ENCODE measurements at places on chromosomes 2 and 18. TPM values are rescaled to one million over a fixed set of nuclear protein-coding genes. Genes with fewer than 3 reads are reported as not detected.
A peak's percentile ranks its signal among the peaks of the same experiment; 100 is the strongest.

UGT1A3 gene
- total RNA-seq = not detected

GRCh38 chr2:47295981-47296635, 106.8 kb upstream of the MSH2 start:
- no peak for DNase-seq

GRCh38 chr2:2853346-2853745, 522.3 kb upstream of the MYT1L start:
- no peak for DNase-seq

GRCh38 chr2:105179469-105180372, 61.8 kb upstream of the GPR45 start:
- DNase-seq = no peak

FEV gene
- not detected for total RNA-seq

- DNase-seq = no peak
Measured at GRCh38 chr18:75066936-75067335, 142.0 kb downstream of the PTGR3 start.

NEUROD1 gene
- total RNA-seq = not detected

DNA sequence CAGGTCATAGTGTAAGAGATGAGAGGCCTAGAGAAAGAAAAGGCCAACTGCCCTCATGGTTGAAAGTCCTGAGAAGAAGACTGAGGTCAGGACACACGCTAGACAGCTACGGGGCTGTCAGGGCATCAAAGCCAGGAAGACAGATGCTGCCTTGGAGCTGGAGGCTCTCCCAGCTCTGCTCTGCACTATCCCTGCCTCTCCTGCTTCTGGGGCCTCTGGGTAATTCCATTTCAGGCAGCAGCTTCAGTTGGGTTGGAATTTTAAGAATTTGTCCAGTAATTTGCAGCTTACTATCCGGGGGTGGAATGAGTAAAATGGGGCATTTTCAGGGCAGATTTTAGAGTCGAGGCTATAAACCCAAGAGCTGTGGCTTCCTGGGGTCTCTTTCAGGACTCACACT, 76.2 kb upstream of the CTAGE1 start:
- DNase-seq = no peak

- DNase-seq = no peak
Measured at GRCh38 chr2:71494523-71495155, 41.3 kb downstream of the DYSF start.

DNA sequence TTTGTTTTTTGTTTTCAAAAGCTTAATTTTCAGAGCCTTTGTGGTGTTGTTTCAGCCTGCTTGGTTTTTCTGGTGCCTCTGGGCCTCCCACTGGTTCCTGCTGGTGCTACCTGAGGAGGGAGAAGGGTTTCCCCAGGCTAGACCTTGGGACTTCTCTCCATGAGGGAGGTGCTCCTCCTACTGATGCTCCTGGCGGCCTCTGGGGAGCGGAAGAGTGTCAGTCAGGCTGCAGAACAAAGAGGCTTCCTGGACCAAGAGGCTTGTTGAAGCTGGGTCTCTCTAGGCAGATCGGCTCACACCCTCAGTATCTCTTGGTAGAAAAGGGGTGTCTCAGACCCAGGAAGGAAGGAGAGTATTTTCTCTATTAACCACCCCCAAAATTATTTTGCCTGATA, 32.2 kb downstream of the RFX8 start:
- no peak for DNase-seq

- DNase-seq = no peak
Measured at GRCh38 chr2:105765415-105766299, 20.9 kb downstream of the NCK2 start.

- peak; percentile 41 for DNase-seq
Measured at GRCh38 chr2:230925443-230925878, 419 bp upstream of the GPR55 start.

GRCh38 chr18:32299484-32299883, 109.6 kb downstream of the MEP1B start:
- DNase-seq = no peak

CSRNP3 gene
- total RNA-seq = 6.1 TPM

GAL3ST2 gene
- total RNA-seq = 0.68 TPM

DNA sequence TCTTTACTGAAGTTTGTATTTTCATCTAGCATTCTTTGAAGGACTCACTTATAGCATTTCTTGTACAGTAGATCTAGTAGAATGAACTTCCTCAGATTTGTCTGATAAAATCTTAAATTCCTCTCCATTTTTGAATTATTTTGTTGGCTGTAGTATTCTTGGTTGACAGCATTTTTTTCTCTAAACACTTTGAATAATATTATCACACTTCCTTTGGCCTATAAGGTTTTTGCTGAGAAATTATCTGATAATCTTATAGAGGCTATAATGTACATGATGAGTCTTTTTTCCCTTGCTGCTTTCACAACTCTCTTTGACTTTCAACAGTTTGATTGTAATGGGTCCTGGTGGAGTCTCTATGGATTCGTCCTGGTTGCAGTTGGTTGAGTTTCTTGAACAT, 169.5 kb downstream of the NOL4 start:
- DNase-seq = no peak

- DNase-seq = no peak
Measured at GRCh38 chr2:216188559-216188850, 79.4 kb downstream of the XRCC5 start.

ADAM17 gene
- total RNA-seq = 17.6 TPM

DNA sequence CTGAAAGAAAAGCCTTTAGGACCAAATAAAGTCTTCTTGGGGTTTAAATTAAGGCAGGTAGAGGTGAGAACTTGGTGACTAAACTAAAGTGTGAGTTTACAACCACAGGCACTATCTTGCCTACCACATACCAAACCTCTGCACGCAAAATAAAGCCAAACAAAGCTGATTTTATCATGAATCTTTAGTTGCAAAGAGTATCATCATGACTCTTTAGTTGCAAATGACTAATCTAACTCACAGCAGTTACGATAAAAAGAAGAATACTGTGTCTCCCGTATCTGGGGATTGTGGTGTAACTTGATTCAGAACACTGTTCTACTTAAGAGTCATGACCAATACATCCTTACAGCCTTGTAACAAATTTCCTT, 11.2 kb downstream of the CFAP210 start:
- DNase-seq = no peak

ZNF519 gene
- 23.2 TPM for total RNA-seq

BOLL gene
- not detected for total RNA-seq

- DNase-seq = no peak
Measured at GRCh38 chr2:45258311-45258710, 249.1 kb upstream of the SIX2 start.

- no peak for DNase-seq
Measured at GRCh38 chr2:27152102-27152795, 3.4 kb downstream of the TCF23 start.

ANKAR gene
- total RNA-seq = 11.9 TPM

PLEKHH2 gene
- 83.1 TPM for total RNA-seq

- no peak for DNase-seq
Measured at GRCh38 chr2:166104084-166104483, 23.7 kb downstream of the SCN1A start.

DNA sequence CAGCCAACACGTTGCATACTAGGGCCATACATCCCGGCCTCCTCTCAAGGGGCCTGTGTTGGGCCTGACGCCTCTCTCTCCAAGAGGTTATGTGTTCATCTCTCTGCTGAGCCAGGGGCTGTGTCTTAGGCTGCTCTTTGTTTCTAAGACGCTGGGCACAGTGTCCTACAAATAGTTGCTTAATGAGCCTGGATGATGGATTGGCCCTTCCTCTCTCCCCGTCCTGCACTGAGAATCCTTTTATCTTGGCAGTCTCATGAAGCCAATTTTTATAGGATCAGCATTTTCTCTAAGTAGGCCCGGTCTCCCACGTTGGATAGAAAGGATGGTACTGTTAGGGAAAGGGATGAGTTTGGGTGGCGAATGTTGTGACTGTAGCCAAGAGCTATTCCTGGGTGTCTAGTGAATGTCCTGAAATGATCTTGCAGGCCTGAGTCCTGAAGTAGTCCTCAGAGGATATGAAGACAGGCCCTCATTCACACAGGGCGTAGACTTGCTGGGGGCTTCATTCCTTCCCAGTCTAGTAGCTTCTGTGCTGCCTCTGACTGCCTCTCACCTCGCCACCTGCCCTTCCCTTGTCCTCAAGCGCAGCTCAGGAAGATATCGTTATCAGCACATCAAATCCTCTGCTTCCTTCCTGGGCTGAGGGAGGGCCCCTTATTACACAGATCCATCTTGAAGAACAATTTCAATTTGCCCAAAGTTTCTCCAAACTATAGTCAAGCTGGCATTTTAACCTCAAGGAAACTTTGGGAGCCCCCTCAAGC, 8.8 kb downstream of the LBH start:
- no peak for DNase-seq

DNA sequence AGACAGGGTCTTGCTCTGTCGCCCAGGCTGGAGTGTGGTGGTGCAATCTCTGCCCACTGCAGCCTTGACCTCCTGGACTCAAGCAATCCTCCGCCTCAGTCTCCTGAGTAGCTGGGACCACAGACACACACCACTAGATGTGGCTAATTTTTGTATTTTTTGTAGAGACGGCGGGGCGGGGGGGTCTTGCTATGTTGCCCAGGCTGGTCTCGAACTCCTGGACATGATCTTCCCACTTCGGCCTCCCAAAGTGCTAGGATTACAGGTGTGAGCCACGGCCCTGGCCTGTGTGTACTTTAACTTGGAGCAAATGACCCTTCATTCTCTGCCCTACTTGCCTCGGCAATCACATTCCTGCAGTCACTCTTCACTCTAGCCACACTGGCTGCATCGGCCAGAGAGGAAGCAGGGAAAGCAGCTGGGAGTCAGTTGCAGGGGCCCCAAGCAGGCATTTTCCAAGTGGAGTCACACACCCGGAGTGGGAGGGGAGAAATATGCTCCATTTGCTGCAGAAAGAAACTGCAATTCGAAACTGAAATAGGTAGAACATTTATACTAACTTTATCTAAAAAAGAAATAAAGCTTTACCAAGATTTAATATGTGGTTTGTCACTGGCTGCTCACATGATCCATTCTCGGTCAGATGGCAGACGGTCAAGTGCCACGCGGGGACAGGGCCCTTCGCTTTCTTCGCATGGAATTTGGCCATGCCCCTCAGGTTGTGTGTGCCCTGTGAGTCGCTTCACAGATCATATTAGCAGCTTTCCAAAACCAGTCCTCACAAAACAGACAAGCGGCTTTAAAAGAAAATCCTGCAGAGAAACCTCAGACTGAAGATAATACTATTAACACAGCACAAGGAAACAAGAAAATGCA, 37.1 kb downstream of the FAM161A start:
- no peak for DNase-seq

CFC1B gene
- total RNA-seq = not detected

UGP2 gene
- 132 TPM for total RNA-seq

DNA sequence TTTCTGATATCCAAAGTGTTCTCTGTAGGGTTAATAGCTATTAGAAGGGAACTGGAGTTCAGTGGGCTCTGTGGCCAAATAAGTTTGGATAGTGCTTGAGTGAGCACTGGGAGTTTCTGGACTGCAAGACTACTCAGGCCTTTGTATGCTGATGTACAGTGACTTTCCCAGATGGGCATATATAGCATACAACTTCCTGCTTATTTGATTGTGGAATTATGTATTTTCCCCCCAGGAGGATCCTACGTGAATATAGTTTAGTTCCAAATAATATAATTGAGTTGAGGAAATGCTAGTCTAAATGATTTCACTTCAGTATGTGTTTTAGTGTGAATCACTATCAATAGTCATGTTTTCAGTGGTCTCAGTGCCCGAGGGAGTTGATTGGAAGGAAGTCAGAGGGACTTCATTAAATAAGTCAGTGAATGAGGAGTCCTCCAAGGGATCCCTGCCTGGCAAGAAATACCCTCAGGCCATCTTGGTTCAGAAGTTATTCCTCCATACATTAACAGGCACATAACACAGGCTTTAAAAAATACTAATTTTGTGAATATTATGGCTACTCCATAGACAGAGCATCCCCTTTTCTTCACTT, 251.4 kb downstream of the PRKCE start:
- no peak for DNase-seq

GRCh38 chr2:69943000-69943842, 18.2 kb downstream of the ASPRV1 start:
- DNase-seq = no peak

- no peak for DNase-seq
Measured at GRCh38 chr2:130798472-130799218, 38.1 kb upstream of the ARHGEF4 start.

DYNAP gene
- total RNA-seq = not detected

DNA sequence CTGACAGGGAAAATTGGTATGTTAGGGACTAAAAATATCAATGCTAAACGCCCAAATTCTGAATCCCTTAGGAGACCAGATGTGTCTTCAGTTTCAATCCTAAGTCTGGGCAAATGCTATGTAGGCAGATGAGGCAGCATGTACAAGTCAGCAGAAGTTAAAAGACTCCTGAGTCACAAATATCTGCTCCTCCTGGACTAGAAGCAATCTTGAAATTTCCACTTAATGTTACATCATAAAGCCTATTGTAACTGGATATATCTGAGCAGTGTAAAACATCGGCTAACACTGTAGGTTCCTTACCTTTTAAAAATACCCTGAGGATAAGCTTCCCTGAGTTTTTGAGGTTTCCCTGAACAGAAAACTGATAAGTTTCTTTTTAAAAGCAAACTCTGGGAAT, 1087.6 kb upstream of the PIK3C3 start:
- no peak for DNase-seq

DNA sequence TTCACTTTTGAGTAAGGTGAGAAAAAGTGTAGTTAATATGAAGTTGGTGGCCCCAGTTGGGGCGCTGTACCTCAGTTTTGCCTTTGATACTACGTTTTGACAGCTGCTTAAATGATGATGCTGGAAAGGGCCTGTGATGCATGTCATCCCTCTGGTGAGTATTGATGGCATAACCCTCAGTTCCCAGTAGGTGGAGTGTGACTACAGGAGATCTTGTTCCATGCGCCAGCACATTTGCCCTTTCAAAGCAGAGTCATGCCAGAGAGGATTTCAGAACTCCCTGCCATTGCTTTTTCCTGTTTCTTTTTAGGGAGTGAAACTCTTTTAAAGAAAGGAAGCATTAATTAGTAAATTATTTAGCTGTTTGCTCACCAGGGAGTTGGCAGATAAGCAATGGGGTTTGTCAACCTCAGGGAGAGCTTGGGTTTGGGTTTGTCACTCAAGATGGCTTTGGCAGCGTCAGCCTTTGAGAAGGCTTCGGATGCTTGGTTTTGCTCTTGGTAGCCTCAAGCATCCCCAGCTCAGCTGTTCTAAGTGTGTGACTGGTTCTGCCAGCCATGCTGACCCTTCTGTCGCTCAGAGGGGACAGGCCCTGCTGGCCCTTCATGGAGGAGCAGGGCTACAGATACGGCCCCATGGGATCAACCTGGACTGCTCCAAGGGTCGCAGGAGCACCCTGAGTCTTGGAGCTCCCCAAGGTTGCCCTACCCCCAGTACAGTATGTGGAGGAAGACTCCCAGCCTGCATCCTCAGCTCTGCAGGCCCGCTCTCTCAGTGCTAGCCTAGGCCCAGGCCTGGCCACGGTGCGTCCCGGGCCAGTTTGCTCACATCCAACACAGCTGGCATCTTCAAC, 29.1 kb downstream of the ARMC9 start:
- DNase-seq = peak; percentile 88
